ENCODE measurements at places on chromosomes 2 and 18.

- peak; percentile 34 for DNase-seq
These were observed 382.1 kb downstream of the OSR1 start for GRCh38 chr2:18976168-18976961.

DNA sequence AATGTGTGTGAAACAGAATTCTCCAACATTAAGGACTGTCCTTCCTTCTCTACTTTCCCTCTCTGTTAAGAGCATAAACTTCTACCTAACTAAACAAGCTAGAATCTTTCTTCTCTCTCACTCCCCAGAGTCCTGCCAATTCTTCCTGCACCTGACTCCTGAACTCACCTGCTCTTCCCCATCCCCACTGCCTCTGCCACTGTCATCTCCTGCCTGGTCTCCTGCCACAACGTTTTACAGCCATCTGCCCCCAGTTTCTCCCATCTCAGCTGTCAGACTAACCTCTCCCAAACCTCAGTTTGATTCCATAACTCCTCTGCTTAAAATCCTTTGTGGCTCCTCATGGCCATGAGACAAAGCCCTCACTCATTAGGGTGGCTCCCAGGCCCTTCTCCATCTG is 288.3 kb upstream of the FBXO11 start:
- DNase-seq: no peak

- no peak for DNase-seq
These were observed 69.1 kb upstream of the ZNF516 start for GRCh38 chr18:76564117-76564516.

DNA sequence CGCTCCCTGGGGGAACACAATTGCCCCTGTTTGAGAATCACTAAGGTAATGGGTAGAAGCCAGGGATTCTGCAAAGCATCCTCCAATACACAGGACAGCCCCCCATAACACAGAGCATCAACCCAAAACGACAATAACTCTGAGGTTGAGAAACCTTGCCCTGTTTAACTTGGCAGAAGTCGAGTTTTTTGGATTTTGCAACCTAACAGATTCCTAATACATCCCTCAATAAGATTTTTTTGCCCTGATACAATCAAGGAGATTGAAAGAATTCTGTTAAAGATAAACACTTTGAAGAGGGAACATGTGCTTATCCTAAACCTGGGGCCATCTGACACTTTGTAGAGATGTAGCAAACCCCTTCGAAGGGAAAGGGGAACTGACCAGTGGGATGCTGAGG is 92.5 kb upstream of the ZNF532 start:
- DNase-seq: no peak

GRCh38 chr18:3886575-3887322 is 436.8 kb downstream of the TGIF1 start:
- no peak for DNase-seq

DNA sequence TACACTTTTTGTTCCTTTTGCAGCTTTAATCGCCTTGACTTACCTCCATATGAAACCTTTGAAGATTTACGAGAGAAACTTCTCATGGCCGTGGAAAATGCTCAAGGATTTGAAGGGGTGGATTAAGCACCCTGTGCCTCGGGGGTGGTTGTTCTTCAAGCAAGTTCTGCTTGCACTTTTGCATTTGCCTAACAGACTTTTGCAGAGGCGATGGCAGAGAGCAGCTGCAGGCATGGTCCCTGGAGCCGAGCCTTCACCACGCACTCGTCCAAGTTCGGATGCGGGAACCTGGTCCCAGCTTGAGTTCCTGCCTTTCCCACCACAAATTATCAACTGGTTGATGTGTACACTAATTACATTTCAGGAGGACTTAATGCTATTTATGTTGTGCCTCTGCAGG is 232.7 kb downstream of the ALPK2 start:
- no peak for DNase-seq

DNA sequence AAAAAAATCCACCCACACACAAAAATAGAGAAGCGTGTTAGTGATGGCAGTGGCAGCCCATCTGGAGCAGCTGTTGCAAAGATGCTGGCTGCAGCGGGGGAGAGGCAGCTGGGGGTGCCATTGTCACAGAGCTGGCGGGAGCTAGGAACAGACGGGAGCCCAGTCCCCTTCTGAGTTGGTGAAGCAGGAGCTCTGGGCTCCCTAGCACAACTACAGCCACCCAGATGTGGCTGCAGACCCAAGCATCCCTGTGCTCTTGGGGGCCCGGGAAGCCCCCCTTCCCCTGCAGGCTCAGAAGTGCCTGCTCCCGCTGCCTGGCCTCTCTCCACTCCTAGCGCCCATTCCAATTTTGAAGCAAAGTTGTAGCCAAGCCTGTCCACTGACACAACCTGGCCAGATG is 366.6 kb upstream of the MC4R start:
- no peak for DNase-seq

- DNase-seq: no peak
These were observed 4.9 kb upstream of the PDCD1 start for GRCh38 chr2:241863536-241863954.

DNA sequence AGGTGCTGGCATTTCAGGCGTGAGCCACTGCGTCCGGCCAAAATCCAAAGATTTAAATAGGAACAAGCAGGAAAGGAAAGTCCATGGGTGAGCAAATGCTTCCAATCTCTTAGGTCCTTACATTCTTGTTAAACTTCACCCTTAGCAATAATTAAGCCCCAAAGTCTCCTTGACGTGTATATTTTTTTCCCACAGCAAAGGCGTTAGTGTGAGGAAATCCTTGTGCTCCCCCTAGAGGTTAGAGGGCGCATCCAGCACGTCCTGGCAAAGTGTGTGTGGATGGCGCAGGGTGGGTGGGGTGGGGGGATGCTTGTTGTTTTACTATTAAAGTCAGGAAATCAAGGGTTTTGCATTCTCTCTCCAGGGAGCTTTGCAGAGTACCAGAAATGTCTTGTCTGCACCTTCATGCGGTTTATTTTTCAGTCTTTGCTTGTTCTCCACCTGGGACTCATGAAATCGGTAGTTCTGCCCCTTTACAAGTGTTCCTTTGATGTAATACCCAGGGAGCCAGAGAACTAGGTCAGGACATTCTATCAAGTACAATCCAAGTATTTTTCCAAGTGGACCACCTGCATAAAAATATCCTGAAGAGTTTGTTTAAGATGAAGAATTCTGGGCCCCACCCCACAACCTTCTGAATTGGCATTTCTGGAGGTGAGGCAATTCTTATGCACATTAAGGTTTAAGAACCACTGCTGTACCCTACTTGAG is 22.2 kb upstream of the ITSN2 start:
- DNase-seq: peak; percentile 41

- no peak for DNase-seq
These were observed 216.0 kb downstream of the RAD51AP2 start for GRCh38 chr2:17302281-17302680.

DNA sequence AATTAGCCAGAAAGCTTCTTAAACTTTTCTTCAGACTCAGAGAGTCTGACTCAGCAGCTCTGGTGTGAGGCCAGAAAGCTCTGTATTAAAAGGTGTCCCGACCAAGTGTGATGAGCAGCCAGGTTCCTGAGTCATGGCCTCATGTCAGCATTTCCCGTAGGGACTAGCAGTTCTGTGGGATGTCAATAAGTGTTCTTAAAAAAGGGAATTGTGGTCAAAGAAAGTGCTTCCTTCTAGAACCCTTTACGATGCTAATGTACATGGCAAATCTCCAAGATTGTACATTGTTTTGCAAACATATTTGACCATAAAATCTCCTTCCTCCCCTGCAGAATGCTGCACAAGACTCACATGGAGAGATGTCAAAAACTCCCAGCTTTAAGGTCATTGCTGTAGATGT is 80.1 kb downstream of the PLA2R1 start:
- no peak for DNase-seq

DNA sequence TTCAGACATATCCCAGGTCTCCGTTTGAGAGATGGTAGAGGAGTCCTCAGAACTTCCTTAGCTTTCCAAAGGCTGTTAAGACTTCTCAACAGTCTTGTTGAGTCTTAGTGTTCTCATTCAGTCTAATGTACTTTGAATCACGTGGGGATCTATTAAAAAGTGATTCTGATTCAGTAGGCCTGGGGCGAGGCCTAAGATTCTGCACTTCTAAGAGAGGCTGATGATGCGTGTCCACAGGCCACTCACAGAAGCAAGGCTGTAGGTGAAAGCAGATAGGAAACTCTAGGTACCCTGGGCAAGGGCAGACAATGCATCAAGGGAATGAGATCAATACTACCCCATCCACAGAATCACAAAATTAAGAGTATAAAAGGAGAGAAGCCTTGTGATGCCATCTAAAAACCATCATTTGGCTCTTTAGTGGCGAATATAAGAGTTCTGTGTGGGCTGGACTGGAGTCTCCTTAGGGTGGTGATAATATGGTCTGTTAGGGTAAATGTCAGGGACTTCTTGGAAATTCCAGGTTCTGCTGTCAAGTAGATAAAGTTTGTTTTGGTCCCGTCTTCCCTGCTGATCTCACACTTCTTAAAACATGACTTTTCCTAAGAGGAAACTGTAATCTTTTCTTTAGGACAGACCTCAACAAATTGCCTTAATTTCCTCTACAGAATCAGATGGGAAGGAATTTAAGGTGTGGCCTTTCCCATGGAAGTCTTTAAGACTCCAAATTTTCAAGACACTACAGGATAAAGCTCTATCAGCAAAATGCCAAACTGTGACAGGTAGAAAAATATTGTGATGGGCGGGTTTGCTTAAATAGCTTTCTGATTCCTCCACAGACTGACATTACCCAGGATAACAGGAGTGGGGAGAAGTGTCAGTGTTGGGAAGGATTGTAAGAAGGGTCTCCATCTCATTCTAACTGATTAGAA is 45.7 kb upstream of the NEMP2 start:
- no peak for DNase-seq

GRCh38 chr2:117068371-117068770 is 746.1 kb upstream of the DDX18 start:
- DNase-seq: no peak

DNA sequence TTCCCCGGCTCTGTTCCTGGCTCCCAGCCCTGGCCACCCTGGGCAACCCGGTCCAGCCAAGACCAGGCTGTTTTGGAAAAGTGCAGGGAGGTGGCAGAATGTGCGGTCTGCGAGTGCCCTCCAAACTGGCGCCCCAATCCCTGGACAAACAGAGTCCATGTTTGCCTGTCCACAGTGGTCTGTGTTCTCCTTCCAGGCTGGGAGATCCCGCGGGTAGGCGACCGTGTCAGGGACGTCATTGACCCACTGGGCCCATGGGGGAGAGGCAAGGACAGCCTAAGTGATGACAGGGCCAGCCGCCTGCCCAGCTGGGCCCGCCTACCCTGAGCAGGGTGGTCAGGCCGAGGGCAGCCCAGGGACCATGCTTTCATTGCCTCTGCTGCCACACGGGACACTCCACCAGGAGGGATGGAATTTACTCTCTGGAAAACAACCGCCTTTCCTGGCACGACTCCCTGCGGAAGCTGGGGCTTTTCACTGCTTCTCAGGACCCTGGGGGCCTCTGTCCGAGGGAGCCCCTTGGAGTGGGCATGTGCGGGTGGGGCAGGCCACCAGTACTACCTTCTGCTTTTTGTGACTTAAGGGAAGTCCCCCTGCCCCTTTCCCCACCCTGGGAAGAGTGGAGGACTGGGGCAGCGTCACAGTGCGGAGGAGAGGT is 20.1 kb downstream of the CYP26B1 start:
- no peak for DNase-seq

- no peak for DNase-seq
These were observed 25.7 kb downstream of the PSMA8 start for GRCh38 chr18:26159353-26159752.

GRCh38 chr2:100367163-100367562 is 44.9 kb upstream of the LONRF2 start:
- DNase-seq: no peak

DNA sequence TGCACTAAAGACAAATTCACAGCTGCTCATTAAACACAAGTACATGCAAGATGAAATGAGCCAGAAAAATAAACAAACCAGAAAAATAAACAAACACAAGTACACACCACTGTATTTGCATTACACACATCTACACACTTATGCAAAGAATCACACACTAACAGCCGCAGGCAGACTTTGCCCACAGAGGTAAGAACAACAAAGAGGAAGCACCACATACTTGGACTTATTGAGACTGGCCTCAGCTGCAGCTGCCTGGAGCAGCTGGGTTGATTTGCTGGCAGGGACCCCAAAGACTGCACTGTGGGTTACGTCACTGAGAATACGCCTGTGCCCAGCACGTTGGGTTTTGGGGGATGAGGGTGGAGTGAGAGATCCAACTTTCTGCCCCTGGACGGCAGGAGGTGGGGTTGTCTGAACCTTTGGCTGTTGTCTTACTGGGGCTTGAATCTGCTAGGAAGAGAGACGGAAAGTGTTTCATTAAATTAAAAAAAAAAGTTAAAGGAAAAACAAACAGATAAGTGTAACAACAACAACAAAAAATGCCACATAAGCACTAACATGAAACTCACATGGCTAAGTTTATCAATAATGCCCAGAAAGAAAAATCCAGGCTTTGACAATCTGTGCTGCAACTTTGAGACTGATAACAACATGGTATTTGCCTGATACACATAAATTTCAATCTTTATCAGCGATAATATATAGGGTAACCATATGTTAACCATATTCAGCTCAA is 71.9 kb upstream of the NFU1 start:
- DNase-seq: no peak

DNA sequence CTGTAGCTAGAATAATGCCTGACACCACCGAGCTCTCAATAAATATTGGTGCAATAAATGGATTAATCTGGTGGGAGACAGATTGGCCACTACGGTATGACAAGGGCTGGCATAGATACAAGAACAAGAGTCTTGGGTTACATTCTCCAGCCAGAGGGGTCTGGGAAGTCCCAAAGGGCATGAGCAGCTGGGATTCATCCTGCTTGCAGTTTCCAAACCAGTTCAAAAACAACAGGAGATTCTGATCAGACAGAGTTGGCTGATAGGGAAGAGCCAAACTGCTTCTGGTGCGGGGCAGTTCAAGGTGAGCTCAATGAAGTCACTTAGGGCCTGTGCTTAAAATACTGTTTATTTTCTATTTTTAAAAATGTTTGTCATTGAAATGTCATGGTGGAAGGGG is 266.9 kb downstream of the TNS1 start:
- DNase-seq: no peak

DNA sequence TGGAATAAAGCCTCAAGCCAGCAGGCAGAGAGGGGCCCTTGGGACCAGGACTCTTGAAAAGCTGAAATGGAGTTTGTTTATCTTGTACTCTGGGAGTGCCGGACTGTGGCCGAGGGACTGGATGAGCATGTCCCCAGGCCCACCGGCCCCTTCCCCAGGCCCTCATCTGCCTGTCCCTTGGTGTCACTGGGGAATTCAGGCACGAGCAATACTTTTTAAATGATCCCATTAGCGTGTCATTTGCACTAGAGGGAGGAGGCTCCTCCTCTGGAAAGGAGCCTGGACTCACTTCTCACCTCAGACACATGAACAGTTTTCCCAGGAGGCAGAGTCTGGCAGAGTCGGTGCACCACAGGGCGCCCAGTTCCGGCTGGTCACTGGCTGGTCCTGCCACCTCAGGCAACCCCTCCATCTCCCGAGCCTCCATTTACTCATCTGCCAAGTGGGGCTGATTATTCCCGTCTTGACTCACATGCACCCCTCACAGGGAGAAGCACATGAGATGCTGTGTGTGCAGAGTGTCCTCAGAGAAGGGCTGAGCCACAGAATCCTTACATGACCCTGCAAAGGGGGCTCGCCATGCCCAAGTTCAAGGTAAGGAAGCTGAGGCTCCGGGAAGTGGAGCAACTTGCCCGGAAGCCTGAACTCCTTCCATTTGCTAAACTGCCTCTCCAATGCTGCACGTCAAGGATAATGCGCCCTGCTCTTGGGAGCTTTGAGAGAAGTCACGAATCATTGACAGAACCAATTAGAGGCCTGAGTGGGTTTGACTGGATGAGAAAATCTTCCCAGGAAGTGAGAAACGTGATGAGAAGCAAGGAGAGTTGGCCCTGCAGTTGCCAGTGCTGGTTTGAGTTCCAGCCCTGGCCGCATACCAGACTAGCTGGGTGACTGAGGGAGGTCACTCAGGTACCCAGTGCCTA is 26.7 kb downstream of the CIB4 start:
- no peak for DNase-seq

- no peak for DNase-seq
These were observed 46.3 kb downstream of the GPC1 start for GRCh38 chr2:240481720-240482119.
